ENCODE measurements at places on chromosomes 1 and 21.

DNA sequence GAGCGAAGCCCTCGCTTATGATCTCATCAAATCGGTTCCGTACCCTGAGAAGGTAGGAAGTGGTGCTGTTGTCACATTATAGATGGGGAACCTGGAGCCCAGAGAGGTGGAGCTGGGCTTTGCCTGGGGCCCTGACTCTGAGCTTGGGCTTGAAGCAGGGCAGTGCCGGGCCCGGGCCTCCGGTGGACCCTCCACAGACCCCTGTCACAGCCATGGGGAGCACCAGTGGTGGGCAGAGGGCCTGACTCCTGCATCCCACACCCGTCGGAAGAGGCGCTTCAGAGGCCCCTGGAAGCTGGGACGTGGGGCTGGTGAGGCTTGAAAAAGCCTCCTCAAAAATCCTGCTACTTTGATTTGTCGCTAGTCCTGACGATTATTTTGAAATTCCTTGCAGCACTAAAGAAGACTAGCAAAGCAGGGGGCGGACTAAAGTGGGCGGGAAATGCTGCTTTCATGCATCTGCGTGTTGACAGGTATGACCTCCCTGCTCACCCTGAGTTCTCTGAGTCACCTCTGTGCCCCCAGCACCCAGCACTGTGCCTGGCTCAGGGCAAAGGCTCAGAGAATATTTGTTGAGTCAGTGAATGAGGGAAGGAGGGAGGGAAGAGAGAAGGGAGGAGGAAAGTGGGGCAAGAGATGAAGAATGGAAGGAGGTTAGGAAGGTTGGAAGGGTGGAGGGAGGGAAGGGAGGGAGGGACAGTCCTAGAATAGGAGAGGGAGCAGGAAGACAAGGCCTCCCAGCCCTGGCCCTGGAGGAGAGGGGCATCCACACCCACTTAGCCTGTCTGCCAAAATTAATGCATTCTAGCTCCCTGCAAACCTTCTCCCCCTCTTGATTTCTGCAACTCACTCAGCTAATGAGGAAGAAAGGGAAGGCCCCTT, 262.8 kb upstream of the VAMP3 start:
- DNase-seq = no peak

DNA sequence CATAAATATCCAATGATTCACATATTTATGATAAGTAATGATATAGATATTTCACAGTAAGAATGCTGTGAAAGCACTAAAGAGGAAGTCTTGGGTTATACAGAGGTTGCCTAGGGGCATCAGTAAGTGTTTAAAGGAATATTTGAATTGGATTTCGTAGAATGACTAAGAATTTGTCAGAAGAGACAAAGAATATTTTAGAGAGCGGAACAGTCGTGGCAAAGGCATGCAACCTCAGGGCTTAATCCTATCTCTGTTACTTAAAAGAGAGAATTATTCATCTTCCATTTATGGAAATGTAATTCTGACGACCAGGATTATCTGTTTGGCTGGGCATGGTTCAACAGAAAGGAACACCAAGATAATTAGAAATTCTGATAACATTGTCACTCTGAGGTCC, 171.9 kb upstream of the NR5A2 start:
- no peak for DNase-seq

DNA sequence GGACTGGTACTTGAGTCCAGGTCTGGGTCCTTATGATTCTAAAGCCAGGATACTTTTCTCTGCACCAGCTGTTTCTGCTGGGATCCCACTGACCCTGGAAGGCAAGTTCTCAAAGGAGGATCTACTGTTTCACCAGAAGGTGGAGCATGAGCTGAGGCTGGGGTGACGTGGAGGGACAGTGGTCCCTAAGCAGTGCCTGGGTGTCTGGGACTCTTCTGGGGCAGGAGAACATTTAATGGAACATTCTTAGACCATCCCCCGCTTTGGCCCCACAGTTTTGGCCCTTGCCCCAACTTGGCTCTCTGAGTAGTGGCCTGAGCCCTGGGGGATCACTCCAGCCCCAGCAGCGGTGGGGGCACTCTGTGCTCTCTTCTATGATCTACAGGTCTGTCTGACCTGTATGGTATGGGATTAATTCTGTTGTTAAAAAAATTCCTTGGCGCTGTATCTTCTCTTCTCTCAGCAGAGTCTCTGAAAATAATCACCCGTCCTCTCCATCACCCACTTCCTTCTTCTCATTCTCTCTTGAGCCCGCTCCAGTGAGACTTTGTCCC, 60.3 kb upstream of the CSF3R start:
- DNase-seq = no peak

- no peak for DNase-seq
Measured at GRCh38 chr21:44383216-44383615, 29.8 kb downstream of the TRPM2 start.

DNA sequence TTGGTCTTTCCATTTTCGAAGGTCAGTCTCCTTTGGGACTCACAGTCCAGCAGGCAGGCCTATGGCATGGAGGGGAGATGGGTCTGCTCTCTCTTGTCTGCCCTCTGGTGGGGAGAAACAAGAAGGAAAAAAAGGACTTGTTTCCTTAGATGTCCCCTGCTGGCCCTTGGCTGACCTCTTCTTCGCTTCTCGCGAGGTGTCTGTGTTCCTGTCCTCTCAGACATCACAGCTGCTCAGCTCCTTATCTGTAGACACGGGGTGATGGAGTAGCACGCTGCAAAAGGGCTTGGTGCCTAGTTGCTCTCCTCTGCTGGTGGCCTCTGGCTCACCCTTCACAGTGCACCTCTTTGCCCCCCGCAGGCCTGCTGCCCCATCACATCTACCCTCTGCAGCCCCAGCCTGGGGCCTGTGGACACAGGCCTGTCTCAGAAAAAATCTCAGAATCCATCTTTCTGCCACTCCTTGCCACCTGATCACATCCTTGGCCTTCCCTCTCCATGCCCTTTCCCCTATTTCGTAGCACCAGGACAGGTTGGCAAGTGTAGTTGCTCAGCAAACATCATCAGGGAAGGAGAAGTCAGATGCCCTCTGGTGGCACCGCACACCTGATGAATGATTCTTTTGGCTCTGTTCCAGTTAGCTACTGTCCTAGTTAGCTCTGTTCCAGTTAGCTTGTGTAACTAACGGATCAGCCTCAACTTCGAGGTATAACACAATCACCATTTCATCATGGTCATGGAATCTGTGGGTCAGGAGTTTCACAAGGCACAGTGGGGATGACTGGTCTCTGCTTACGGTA, 18.7 kb upstream of the AK2 start:
- peak; percentile 37 for DNase-seq
